Right renal cortex interstitium (tissue), 3 donors: ENCODE measurements at places on chromosomes 4 and X.

GRCh38 chrX:66635360-66635759 lies 3.5 kb downstream of the EDA2R start:
- DNase-seq: no peak

DNA sequence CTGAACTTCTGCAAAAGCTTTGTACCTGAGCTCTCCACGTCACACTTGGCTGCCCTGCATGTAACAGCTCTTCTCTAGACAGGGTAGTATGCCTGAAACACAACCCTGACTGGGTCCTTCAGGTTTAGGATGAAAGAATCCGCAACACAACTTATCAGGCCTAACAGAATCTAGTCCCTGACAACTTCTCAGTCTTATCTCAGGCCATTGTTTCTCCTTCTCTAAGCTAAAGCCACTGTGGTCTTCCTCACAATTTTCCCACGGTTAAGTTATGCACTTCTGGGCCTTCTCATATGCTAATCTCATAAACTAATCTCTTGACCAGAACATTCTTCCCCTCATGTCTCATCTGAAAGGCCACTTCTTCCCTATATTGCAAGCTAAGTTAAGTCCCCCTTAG lies 10.8 kb upstream of the TMPRSS11B start:
- no peak for DNase-seq

DNA sequence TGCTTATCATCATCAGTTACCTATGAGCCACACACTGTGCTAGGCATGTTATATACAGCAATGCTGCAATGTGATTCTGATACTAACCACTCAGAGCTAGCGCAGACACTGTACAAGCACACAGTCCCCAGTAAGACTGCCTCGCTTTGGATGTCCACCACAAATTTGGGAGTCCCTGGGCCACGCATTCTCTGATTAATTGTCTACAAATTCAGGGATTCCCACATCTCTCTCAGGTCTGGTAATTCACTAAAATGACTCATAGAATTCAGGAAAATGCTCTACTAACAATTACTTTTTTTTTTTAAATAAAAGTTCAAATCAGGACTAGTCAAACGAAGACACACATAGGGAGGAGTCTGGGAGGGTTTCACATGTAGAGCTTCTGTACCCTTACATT lies 652.1 kb upstream of the AADAT start:
- no peak for DNase-seq

GRCh38 chr4:162510115-162510514 lies 346.3 kb upstream of the FSTL5 start:
- DNase-seq: no peak

DNA sequence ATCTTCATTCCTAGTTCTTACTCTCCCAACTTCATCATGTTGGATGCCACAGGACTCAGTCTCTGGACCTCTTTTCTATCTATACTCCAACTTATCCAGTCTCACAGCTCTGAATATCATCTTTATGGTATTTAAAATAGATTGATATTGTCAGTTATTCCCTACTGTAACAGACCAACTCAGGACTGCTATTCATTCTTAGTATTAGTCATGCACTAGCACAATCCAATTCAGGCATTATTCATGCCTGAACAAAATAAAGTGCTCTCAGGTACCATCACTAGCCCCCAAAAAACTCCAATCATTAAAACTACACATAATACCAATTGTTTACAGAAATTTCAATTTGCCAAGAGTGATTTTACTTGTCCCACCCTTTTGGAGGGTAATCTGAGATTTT lies 37.7 kb downstream of the FRYL start:
- DNase-seq: no peak

- no peak for DNase-seq
Observed at GRCh38 chr4:14125375-14126129, 498.0 kb upstream of the BOD1L1 start.

- no peak for DNase-seq
Observed at GRCh38 chr4:82718162-82718940, 80.2 kb downstream of the SCD5 start.

- DNase-seq: no peak
Observed at GRCh38 chr4:114156371-114156770, 176.9 kb upstream of the ARSJ start.
